ENCODE measurements at places on chromosomes 4 and X.

DNA sequence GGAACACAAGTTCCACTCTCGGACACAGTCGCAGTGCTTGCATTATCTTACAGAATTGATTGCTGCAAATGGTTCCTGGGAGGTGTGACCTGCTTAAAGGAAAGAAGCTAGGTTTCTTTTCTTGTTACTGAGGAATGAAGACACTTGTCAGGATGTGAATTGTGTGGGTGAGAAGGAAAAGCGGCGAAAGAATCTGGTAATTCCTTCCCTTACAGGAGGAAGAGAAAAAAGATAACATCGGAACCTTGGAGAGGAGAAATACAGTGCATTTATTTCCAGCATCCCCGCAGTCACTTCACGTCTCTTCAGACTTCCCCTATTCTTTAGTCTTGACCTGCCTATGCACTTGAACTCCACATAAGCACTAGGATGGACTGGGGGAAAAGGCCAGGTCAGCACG is 389 bp upstream of the CCSER1 start:
- no peak for DNase-seq

GRCh38 chr4:186946682-186947294 is 223.1 kb upstream of the FAT1 start:
- no peak for DNase-seq

DNA sequence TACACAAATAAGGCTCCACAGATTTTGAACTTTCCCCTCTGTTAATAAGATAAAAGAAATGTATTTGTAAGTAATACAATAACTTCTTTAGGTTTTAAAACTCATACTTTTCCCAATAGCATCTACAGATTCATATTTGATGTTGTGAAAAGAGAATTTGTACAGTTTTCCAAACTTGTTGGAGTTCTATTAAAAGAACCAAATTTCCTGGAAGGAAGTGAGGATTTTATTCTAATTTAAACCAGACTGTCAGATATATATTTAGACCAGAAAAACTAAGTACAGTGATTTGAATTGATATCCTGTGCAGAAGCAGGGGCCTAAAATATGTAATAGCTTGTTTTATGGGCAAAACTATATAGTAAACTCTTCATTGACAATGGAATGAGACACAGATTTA is 53.7 kb downstream of the NAA11 start:
- no peak for DNase-seq

- DNase-seq = no peak
These were observed 66.9 kb downstream of the SYNPO2 start for GRCh38 chr4:118955515-118955914.

GRCh38 chr4:183842129-183842528 is 63.0 kb upstream of the STOX2 start:
- no peak for DNase-seq

- DNase-seq = no peak
These were observed 1871.6 kb upstream of the AGA start for GRCh38 chr4:179313823-179314222.

GRCh38 chr4:151013944-151014343 is 1.1 kb downstream of the LRBA start:
- DNase-seq = no peak

All from ovary (tissue), 10 donors.